ENCODE measurements at places on chromosomes 5 and 9.

- DNase-seq: no peak
Observed at GRCh38 chr5:74934949-74935751, 69.0 kb upstream of the FAM169A start.

DNA sequence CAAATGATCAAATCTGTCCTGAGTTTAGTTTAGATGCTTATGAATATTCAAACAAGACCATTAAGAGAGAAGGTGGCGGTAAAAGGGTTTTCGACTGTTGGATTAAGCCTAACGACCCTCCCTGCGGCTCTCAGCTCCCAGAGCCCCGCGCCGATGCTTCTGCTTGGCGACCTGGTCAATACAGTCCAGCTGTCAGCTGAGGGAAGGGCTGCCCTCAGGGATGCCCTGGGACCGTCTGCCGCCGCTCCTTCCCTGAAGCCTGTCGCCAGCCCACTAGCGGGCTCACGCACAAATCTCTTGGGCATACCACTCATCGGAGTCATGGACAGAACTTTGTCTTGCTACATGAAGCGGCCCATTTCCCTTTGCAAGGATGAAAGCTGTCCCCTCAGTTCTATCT, 136.6 kb upstream of the RAPGEF1 start:
- DNase-seq: no peak

- DNase-seq: no peak
Observed at GRCh38 chr5:134227259-134227658, 1.4 kb upstream of the PPP2CA start.

GRCh38 chr5:131747180-131748105, 49.4 kb downstream of the FNIP1 start:
- DNase-seq: no peak

Data from stimulated activated CD8-positive, alpha-beta memory T cell treated with anti-CD3 and anti-CD28 coated beads, Interleukin-2, amount 100 ng/mL, for 1 hour (primary cell).